CMK (cell line): ENCODE measurements at places on chromosomes 6 and 20.
A peak's percentile ranks its signal among the peaks of the same experiment; 100 is the strongest.

DNA sequence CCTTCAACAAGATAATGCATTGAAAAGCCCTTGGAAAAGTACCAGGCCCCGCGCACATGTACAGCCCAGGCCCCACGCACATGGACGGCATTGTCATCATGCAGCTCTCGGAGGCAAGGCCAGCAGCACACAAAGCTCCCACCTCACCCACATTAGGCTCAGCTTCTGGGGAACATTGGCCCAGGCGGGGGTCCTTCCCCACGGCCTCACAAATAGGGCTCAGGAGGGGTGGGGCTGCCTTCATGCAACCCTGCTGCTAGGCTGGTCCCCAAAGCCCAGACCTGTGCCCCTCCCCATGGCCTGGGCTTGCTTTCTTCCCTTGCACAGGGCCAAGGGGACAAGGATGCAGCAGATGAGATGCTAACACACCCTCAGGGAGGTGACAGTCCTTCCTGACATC is 26.7 kb downstream of the NPEPL1 start:
- DNase-seq: no peak

DNA sequence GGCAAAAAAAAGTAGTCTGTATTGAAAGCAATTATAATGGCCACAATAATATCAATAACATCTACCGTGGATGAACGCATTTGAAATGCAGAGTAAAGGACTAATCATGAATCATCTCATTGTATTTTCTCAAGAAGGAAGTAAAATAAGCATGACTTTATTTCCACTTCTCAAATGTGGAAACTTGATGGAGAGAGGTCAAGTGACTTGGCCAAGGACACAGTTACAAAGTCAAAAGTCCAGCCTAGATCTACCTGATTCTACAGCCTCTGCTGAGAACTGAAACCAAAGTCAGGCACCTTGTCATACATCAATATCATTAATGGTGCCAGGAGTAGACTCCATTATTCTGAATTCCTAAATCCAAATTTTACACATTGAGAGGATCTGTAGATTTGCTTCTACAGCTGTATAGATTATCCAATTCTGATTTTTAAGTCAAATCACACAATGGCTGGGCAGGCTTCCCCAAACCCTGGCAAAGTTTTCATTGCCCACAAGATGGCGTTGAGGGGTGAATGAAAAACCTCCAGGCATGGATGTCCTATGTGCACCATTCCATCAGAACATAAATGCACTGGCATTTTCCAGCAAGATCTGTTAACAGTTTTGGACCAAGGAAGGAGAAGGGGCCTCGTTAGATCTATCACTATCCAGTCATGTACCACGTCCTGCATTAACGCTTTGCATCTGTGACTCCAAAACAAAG is 423.1 kb downstream of the MAFB start:
- DNase-seq: no peak

- DNase-seq: peak; percentile 25
Measured at GRCh38 chr20:33299111-33299603, 16.1 kb downstream of the BPIFB1 start.

GRCh38 chr6:126040826-126041225 is 54.5 kb downstream of the TRMT11 start:
- DNase-seq: no peak

DNA sequence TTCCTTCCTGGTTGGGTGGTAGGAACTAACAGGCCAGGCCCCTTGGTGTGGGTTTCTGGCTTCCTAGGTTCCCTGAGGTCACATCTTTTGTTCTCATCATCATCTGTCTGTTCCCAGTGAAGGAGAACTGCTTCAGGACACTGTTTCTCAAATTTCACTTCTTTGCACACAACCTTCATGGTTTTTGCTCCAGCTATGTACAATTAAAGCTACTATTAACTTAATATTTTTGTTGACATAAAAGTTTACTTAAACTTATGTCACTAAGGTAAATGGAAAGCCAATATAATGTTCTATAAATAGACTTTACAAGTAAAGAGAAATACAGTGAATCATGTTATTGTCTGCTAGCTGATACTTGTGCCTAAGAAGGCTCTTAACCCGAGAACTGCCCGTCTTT is 120.7 kb upstream of the KCNG1 start:
- no peak for DNase-seq

- no peak for DNase-seq
Measured at GRCh38 chr6:148349466-148349865, 6.8 kb downstream of the SASH1 start.

DNA sequence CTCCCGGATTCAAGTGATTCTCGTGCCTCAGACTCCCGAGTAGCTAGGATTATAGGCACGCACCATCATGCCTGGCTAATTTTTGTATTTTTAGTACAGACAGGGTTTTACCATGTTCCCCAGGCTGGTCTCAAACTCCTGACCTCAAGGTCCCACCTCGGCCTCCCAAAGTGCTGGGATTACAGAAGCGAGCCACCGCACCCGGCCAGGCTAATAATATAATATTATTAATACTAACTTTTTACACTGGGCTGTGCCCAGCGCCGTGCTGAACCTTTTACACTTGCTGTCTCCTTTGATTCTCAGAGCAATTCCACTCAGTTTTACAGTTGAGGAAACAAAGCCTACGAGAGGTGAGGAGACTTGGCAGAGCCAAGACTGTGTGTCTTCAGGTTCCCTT is 2.3 kb upstream of the TGM3 start:
- no peak for DNase-seq

- DNase-seq: no peak
Measured at GRCh38 chr6:41716516-41717391, 18.7 kb downstream of the TFEB start.

- DNase-seq: no peak
Measured at GRCh38 chr6:2982426-2983117, 11.2 kb upstream of the SERPINB6 start.

GRCh38 chr6:158544428-158544827 is 15.5 kb upstream of the TMEM181 start:
- no peak for DNase-seq

- peak; percentile 62 for DNase-seq
Measured at GRCh38 chr6:16179970-16180431, 51.1 kb downstream of the MYLIP start.

- no peak for DNase-seq
Measured at GRCh38 chr6:13445005-13445743, 42.2 kb downstream of the GFOD1 start.

DNA sequence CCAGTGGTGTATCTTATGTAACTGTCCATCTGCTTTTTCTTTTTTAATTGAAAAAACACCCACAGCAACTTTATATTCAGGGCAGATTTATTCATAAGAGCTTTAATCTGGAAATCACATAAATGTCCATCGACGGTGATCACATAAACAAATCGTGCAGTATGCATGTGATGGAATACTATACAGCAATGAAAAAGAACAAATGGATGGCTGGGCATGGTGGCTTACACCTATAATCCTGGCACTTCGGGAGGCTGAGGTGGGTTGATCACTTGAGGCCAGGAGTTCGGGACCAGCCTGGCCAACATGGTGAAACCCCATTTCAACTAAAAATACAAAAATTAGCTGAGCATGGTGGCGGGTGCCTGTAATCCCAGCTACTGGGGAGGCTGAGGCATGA is 39.1 kb downstream of the VSTM2L start:
- DNase-seq: no peak

DNA sequence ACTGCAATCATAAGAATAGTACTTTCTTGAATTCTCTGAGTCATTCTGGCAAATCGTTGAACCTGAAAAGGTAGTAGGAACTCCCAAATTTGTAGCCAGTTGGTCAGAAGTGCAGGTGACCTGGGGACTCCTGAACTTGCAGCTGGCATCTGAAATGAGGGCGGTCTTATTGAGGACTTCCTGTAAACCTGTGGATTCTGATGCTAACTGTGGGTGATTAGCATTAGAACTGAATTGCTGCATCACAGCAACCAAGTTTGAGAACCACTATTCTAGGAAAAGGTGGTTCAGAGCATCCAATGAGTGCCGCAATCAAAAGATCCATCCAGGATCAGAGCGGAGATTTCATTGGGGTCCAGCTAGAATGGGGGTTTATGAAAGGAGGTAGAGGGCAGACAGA is 50.2 kb upstream of the UTRN start:
- DNase-seq: no peak

DNA sequence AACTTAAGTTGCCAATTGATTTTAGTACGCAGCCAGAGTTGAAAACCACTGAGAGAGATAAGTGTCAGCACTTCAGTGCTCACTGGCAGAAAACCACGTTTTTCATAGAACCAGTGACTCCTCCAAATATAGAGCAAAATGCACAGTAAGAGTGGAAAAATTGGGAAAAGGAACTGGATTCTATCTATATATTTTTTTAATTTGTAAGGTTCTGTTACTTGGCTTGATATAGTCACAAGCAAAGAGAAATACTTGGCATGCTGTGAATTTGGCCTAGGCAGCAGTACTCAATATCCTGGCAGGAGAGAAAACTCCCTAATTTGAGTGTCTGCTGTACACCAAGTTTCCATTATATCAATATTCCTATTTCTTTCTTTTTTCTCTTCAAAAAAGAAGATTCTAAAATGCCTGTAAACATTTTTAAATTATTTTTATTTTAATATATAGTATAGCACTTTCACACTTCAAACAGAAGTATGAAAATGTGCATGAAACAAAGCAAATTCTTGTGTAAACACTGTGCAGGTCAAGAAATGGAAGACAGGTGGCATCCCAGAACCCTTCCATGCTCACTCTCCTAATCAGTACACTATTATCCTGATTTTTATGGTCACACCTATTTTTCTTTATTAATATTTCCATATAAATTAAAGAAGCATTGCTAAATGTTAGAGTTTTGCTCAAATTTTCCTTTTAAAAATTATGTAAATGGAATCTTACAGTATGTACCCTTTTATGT is 561.8 kb upstream of the RNF217 start:
- DNase-seq: no peak

- DNase-seq: no peak
Measured at GRCh38 chr6:39520411-39520810, 197.9 kb upstream of the KCNK16 start.

GRCh38 chr20:1810926-1811620 is 84.1 kb upstream of the SIRPA start:
- DNase-seq: no peak

GRCh38 chr6:33289784-33290315 is 449 bp downstream of the PFDN6 start:
- DNase-seq: no peak

GRCh38 chr6:19444481-19444880 is 392.7 kb upstream of the ID4 start:
- DNase-seq: no peak

- no peak for DNase-seq
Measured at GRCh38 chr6:16752206-16752866, 8.9 kb downstream of the ATXN1 start.

DNA sequence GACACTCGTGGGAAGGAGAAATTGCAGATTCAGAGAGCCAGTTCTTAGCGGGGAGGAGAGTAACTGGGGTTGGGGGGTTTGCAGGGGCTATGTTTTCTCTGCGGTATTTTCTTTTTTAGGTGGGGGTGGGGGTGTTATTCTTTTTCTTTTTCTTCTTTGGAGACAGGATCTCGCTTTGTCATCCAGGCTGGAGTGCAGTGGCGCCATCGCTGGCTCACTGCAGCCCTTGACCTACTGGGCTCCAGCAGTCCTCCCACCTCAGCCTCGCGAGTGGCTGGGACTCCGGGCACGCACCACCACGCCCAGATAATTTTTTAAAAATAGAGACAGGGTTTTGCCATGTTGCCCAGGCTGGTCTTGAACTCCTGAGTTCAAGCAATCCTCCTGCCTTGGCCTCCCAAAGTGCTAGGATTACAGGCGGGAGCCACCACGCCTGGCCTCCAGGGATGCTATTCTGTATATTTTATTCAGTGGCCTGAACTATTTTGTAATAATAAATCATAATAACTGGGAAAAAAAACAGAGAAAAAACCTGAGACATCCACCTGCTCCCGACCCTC is 57.3 kb downstream of the UBE2V1 start:
- DNase-seq: no peak

- no peak for DNase-seq
Measured at GRCh38 chr6:135038335-135038734, 16.3 kb downstream of the HBS1L start.

DNA sequence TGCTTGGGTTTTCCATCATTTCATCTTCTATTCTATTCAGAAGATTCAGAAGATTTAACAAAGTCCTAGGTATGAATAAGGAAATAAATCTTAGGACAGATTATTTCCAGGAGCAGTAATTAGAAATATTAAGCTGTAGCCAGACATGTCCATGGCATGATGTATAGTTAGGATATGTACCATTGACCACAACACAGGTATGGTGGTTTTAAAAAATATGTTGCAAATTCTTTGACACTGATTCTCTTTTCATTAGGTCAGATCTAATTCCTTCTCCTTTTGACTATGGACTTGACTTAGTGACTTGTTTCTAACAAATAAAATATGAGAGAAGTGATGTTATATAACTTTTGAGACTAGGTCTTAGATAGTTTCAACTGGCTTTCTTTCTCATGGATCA is 23.5 kb upstream of the PDE7B start:
- no peak for DNase-seq

- no peak for DNase-seq
Measured at GRCh38 chr20:31837896-31838397, 7.5 kb downstream of the FOXS1 start.

DNA sequence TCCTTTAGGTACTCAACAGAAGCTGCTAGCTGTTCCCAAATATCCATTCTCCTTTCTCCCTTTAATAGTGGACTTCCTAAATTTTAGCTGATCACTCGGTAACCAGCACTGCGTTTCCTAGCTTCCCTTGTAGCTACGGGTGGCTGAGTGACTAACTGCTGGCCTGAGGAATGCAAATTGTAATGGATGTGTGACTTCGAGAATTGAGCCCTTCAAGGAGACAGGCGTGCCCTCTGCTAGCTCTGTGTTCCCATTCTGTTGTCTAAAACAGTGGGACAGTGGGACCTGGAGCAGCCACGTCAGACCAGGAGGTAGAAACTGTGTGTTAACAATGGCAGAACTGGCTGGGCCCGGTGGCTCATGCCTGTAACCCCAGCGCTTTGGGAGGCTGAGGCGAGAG is 56.5 kb downstream of the SCML4 start:
- no peak for DNase-seq

GRCh38 chr6:36714511-36714910 is 16.9 kb downstream of the RAB44 start:
- no peak for DNase-seq

GRCh38 chr20:46757135-46757534 is 47.7 kb downstream of the SLC2A10 start:
- no peak for DNase-seq

GRCh38 chr20:13800728-13801134 is 15.9 kb downstream of the NDUFAF5 start:
- DNase-seq: no peak

GRCh38 chr20:4929686-4930397 is 71.5 kb downstream of the SLC23A2 start:
- DNase-seq: no peak

DNA sequence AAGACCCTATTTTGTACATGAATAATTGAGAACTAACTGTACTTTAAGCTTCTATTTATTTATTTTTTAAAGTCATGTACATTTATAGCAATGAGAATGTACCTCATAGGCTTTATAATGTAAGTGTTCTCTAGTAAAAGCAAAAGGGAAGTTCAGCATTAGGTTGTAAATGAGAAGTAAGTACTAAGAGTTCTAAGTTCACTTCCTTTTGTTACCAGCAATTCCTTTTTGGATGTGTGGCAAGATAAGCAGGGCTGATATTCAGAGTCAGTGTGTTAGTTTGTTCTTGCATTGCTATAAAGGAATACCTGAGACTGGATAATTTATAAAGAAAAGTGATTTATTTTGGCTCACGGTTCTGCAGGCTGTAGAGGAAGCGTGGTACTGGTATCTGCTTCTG is 54.0 kb upstream of the CCN2 start:
- DNase-seq: peak; percentile 3
